Ammon's horn (tissue), 1 donor: ENCODE measurements at places on chromosomes 2 and 18.

DNA sequence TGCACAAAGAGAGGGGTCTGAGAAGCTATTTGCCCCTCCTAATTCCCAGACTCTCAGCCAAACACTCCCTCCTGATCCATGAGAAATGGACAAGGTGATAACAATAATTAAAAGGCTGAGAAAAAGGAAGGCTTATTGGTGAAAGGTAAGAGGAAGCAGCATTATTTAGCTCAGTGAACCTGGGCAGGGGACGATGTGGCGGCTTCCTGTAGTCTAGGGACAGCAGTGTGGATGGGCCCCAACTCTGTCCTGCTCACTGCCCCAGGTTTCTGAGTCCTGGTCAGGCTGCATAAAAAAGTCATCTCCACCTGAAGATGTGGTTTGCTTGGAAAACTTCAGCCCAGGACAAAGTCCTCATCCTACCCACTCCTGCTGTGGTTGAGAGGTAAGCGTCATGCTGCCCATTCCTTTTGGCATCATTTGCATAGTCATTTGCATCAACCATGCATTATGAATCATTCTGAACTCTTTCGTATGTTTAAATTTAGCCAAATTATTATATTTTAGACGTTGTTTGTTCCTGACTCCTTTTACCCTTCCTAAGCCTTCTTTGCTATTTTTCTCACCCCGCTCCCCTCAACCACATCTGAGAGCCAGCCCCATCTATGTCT is 126.8 kb downstream of the CLIP4 start:
- DNase-seq: no peak

DNA sequence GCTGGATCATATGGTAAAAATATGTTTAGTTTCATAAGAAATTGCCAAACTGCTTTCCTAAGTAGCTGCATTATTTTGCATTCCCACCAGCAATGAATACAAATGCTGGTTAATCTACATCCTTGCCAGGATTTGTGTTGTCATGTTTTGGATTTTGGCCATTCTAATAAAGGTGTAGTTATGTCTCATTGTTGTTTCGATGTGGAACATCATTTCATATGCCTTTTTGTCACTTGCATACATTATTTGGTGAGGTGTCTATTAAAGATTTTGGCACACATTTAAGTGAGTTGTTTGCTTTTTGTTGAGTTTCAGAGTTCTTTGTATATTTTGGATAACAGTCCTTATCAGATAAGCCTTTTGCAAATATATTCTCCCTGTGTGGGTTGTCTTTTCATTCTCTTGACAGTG is 299.2 kb upstream of the TFPI start:
- DNase-seq: no peak

DNA sequence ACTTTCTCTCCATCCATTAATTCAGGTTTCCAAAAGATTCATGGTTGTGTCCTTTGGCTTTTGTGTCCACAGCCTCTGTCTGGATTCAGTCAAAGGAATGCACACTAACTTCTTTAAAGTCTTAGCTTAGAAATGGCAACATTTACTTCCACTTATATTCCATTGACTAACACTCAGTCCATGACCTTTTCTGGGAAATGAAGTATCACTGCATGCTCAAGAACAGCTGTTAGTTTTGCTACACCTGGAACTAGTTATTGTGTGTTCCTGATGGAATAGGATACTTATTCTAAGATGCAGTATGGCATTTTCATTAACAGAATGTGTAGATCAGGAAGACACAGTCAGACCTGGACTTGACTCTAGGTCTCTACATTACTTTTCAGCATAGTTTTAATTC is 88.8 kb downstream of the KYNU start:
- DNase-seq: no peak

DNA sequence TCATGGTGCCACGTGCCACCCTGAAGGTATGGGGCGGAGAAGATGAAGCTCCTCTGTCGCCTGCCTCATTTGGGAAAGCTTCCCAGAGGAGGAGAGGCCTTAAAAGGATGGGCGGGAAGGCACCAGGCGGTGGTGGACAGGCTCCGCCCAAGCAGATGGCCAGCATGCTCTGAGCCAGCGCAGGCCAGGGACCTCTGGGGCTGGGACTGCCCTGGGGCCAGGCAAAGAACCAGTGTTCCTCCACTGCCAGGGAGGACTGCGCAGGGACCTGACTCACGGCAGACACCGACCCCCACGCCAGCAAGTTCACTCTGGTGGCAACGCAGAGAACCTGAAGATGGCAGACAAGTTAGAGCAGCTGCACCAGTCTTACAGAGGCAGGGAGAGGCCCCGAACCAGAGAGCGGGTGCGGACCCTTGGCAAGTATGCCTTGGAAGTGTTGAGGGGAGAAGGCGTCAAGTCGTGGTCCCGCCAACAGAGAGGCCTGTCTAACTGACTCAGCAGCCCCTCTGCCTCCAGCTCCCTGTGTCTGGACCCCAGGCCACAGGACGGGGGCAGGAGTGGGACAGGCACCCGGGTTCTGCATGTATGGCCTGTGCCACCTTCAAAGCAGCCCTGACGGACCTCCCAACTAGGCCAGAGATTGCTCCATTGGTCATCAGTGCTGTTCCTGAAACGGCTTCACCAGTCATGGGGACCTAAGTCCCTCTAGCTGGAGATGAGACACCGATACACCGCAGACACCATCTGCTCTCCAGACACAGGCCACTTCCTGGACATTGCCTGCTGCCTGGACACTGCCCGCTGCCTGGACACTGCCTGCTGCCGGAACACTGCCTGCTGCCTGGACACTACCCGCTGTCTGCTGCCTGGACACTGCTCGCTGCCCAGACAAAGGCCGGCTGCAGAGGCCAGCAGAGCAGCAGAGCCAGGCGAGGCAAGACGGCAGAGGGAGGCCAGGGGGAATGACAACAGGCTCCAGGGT is 124.7 kb downstream of the HDAC4 start:
- peak; percentile 77 for DNase-seq

DNA sequence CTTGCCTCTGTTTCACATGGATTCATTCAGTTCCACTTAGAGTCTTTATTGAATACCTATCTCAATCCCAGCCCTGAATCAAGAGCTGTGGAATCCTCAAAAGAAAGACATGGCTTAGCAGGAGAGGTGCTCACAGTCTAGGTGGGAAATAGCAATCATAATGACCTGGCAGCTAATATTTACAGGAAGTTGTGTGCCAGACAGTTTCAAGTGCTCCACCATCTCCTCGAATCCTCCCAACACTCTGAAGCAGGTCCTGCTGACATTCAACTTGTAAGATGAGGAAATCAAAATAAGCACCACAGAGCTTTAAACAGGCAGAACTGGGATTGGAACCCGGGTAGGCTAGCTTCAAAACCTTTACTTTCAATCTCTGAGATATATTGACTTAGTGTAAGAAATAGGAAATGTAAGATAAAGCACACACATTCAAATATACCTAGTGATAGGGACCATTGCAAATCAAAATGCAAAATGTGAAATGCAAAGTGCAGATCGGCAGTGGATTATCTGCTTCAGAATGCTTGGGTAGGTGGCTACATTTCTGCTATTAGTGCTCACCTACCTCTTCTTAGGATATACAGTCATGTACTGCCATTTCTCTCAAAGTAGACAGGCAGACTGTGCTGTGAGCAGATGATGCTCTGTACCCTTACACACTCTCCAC is 182.0 kb downstream of the PRKCE start:
- no peak for DNase-seq

GRCh38 chr18:2075499-2075898 is 495.8 kb downstream of the METTL4 start:
- no peak for DNase-seq

GRCh38 chr2:148813603-148814065 is 61.4 kb upstream of the KIF5C start:
- no peak for DNase-seq

- DNase-seq: peak; percentile 86
These were observed 90.2 kb downstream of the FAM161A start for GRCh38 chr2:61763605-61764034.

DNA sequence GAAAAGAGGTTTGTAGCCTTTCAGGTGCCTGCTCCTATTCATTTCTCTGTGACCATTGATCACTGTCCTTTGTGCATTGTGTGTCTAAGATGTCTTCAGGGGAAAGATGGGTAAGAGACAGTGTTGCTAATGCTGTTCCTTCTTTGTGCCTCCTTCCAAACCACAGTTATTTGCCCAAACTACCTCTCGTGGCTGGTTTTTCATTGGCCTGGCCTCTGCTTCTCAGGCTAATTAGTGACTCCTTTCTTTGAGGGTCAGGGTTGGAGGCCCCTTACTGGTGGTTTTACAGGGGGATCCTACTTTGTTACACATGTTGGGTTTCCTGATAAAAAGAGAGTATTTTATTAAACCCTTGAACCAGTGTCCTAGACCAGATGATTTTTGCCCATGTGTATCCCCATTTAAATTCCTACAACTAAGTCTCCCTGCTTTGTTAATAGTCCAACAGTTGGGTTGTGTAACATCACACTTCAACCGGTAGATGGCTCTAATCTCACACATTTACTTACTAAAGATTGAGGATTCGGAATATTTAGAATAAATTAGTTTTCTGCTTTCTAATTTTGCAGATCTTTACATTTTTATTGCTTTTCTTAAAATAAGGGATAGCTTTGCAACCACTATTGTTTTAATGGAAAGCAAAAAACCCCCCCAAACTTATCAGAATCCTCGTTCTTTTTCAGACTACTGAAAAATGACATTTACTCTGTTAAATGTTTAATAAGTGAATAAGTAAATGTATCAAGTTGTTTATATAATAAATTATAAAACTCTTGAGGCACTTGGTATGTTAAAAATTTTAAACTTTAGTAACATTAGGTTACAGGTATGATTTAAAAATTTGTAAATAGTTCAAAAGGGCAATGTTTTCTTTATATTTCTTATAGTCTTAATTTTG is 2.4 kb downstream of the MARS2 start:
- DNase-seq: peak; percentile 71

- no peak for DNase-seq
These were observed 2.3 kb downstream of the MYO1B start for GRCh38 chr2:191247381-191248057.

DNA sequence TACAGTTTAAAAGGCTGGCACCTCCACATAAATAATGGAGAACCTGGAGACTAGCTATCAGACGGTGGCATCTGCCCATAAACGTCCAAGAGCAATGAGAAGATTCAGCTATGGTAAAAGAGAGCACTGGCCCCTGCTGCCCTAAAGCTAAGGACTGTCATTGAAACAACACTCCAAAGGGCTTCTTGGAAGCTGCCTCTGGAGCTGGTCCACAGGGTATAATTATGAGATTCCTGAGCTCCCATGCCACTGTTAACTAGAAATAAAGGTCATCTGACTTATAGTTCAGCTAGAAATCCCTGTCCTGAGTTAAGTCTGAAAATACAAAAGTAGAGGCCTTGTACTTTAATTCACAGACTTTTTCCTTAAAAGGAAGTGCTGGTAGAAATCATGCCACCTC is 39.9 kb upstream of the RBMS1 start:
- no peak for DNase-seq

DNA sequence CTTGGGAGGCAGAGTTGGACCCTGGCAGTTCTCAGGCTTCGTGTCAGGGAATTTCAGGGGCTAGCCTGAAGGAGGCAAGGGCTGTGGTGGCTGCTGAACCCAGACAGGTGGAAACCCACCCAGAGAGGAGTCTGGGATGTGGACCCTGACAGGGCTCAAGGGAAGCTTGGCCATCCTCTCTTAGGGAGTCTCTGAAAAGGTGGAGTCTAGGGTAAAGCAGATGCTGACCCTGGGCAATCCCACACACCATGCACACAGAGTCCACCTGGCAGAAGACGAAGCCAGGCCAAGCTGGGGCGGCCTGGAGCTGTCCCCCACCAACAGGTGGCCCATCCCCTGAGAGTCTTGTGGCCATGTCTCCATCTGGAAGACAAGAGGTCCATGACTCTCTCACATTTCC is 41.2 kb upstream of the TEX51 start:
- DNase-seq: no peak

DNA sequence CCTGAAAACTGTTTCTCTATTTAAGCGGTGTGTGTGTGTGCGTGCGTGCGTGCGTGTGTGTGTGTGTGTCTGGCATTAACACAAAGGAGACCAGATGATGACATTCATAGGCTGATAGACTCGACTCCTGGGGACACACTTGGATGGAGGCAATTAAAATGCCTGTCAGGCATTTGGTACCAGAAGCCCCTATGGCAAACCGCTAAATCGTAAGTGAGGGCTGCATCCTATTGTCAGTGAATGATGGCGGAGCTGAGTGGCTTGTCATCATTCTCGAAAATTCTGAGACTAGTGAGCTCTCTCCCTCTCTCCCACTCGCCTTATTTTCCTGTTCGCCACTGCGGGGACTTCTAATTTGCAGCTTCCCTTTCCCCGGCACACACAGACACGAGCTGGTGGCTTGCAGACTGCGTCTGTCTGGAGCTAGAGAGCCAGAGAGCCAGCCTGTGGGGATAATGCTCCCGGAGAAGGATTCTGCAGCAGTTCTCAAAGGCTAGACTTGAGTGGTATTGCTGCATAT is 155.4 kb downstream of the MAP2 start:
- DNase-seq: peak; percentile 82

- DNase-seq: no peak
These were observed 59.6 kb downstream of the CSRNP3 start for GRCh38 chr2:165529130-165529529.

GRCh38 chr18:74454279-74454751 is 2.8 kb downstream of the DIPK1C start:
- peak; percentile 91 for DNase-seq

DNA sequence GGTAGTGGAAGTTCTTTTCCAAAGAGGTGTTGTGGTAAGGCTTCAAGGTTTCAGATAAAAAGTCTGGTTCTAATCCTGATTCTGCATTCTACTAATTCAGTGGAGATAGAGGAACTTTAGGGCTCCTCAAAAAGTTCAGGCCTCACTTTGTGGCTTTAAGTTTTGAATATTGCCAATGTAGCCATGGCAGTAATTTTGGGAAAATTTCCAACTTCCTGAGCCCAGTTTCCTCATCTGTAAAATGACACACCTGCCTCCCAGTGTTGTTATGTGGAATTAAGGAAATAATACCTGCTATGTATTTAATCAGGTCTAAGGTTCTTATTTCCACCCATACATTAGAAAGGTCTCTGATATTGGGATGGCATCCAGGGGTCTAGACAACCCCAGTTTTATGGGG is 147.6 kb upstream of the ITGA6 start:
- DNase-seq: no peak

GRCh38 chr18:12968619-12969018 is 20.8 kb downstream of the SEH1L start:
- DNase-seq: no peak

DNA sequence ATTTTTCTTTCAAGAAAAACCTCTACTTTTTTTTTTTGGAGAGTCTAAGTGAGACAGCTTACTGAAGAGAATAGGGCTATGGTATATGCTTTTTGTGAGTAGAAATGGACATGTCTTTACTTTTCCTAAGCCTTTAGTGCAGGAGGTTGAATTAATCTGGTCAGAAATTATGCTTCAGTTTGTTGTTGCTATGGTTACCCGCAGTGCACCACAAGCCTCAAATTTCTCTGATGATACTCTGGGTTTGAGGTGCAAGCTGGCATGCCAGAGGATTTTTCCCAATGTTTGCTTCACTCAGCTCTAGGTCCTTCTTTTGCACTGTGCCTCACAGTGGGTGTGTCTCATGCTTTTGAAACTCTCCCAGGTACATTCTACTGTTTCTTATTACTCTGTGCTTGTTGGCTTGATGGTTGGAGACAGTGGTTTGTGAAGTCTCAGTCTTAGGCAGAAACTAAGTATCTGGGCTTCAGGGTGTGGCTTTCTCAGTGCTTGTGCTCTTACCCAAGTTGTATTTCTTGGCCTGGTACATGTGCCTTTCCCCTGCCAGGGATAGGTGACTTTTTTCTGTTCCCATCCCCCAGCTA is 278.3 kb downstream of the RBM43 start:
- DNase-seq: peak; percentile 12
